Activated CD4-positive, alpha-beta T cell treated with anti-CD3 and anti-CD28 coated beads, Interleukin-2, amount 50 U/mL, for 1 hour (primary cell): ENCODE measurements at places on chromosomes 1 and 21.

- no peak for DNase-seq
Measured at GRCh38 chr1:68174738-68175113, 57.6 kb downstream of the WLS start.

- DNase-seq, result no peak
Measured at GRCh38 chr1:1430992-1431844, 4.3 kb upstream of the VWA1 start.

DNA sequence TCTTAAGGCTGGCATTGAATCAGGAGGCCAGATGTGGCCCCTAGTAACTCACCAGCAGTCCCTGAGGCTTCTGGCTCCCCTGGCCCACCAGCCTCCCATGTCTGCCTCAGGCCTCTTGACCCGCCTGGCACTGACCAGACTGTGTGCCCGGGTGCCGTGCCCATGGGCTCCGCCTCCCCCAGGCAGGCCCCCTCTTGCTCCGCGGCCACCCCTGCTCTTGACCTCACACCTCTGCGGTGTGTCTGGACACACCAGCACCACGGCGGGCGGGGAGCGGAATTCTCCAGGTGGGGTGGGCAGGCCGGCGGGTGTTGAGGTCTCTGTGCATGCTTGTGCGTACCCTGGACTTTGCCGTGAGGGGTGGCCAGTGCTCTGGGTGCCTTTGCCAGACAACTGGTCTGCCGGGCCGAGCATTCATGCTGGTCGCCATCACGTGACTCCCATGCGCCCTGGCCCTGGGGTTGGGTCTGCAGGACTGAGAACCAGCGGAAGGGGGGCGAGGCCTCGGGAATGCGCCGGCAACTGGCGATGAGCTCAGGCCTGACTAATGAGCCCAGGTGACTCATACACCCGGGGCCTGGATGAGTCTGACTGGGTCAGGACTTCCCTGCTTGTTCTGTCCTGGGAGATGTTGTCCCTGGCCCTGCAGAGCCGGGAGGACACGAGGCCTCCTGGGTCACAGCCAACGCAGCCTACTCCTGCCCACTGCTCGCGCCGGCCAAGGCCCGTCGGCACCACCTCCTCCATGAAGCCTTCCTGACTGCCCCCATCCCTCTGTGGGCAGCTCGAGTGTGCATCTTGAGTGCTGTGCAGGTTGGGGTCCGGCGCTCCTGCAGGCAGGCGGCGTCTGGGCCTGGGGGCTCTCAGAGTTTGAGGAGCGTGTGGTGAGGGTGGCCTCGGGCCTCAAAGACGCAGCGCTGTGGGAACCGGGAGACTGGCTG is 22.6 kb downstream of the COL18A1 start:
- no peak for DNase-seq

- DNase-seq, result peak; percentile 9
Measured at GRCh38 chr1:157496121-157496526, 56.2 kb downstream of the FCRL5 start.

GRCh38 chr1:86739648-86740509 is 35.5 kb downstream of the SH3GLB1 start:
- no peak for DNase-seq

GRCh38 chr1:208041505-208041904 is 130.6 kb upstream of the CD34 start:
- DNase-seq, result no peak

DNA sequence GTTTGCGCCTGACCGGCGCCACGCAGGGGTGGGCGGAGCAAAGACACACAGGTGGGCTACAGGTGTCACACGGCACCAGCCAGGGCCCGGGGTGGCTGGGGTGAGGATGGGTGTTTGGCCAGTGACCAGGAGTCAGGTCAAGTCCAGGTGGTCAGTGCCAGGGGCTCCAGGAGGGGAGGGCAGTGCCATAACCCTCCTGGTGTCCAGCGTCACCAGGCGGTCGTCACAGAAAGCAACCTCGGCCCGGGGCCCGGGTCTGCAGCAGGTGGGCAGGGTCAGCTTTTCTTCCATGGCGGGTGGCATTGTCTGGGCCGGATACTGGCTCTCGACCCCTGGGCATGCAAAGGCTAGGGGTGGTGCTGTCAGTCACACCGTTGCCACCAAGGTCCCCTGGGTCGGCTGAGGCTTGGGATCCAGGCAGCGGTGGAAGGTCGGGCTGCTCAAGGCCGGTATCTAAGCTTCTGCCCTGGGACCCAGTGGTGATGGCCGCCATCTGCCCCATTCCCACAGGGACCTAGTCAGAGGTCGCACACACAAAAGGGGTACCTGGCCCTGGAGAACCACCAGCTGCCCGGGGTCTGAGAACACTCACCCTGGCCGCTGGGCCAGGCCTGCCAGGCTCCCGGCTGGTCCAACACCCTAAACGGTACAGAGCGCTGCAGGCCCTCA is 1.8 kb downstream of the FNDC10 start:
- DNase-seq, result no peak

GRCh38 chr1:207145401-207146058 is 41.5 kb downstream of the C4BPA start:
- no peak for DNase-seq

DNA sequence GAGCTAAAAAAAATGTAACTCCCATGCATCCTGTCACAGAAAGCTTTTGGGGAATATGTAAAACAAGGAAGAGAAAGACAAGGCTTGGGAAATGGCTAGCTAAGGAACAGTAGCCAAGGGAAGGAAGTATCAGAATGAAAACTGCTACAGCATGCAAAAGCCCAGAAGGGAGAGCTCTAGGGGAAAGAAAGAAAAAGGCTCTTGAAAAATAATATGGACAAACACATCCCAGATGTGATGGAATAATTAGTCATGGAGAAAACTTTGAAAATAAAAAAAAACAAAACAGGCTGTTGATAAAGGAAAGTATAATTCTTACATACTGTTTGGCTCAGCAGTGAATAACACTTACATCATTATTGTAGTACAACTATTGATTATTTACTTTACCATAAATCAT is 47.9 kb upstream of the VCAM1 start:
- DNase-seq, result no peak

- no peak for DNase-seq
Measured at GRCh38 chr1:90317628-90318027, 322.7 kb downstream of the ZNF326 start.

DNA sequence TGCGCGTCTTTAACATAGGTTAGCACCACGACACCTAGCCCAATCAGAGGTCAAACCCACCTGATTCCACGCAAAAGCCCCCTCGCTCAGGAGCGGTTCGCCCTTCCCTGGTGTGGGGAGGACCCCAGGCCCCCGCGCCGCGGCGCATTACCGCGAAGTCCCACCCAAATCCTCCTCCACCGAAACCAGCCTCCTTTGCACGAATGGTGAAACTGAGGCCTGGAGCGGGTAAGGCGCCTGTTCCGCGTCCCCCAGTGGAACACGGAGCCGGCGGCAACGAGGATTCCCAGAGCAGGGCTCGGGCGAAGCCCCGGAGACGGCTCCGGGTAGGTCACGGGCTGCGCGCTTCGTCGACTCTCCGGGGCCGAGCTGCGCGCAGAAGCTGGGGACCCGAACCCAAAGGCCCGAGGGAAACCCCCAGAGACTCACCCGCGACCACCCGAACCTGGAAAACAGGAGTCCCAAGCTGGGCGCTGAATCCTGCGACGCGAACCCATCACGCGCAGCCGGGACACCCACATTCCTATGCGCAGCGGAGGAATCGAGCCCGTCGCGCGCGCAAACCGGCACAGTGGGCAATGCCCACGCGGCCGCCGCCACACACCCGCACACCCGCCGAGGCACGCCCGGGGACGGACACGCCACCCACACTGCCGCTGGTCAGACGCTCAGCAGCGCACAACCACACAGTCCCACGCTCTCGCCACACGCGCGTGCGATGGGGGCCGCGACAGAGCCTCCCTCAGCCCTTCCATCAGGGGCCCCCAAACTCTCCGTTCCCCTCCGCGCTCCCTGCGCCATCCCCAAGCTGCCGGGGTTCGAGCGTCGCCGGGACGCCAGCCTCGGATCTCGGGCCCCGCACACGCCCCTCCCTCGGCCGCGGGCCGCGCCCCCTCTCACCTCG is 507 bp downstream of the GLIS1 start:
- DNase-seq, result no peak

- DNase-seq, result no peak
Measured at GRCh38 chr1:96360036-96360795, 361.4 kb upstream of the PTBP2 start.

DNA sequence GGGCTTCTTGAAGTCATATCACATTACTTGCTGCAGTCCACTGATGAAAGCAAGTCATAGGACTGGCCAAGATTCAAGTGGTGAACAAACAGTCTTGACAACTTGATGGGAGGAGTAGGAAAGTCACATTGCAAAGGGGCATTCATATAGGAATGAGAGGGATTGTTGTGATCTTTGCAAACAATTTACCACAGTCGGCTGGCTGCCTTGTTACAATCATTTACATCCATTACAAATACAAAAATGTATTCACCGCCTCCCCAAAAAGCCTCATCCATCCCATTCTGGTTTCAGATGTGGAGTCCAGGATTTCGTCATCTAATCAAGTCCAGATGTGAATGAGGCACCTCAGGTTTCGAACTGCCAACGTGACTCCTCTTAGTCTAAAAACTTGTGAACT is 26.8 kb downstream of the GORAB start:
- DNase-seq, result no peak

DNA sequence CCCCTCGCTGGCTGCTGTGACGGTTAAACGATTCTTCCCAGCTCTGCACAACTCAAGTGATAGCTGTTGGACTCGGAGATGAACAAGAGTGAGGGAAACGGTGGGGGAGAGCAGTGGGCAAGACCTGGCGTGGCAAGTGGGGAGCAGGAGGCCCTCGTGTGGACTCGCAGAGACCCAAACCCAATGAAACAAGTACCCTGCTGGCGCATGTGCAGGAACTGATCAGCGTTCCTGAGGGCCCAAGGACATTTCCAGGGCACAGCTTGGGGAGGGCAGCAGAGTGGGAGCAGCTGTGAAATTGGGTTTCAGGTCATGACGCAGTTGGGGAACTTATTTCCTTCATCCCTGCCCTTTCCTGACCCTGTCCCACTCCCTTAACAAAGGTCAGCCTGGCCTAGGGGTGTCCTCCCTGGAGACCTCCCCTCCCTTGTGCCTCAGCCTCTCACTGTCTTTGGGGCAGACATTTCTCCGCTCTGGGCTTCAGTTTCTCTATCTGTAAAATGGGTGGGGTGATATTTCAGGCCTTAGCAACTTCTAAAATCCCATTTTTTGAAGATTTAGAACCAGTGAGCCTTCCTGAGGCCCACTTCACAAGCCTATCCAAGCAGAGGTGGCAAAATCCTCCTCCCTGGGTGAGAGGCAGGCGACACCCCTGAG is 27.9 kb upstream of the ECE1 start:
- DNase-seq, result no peak

DNA sequence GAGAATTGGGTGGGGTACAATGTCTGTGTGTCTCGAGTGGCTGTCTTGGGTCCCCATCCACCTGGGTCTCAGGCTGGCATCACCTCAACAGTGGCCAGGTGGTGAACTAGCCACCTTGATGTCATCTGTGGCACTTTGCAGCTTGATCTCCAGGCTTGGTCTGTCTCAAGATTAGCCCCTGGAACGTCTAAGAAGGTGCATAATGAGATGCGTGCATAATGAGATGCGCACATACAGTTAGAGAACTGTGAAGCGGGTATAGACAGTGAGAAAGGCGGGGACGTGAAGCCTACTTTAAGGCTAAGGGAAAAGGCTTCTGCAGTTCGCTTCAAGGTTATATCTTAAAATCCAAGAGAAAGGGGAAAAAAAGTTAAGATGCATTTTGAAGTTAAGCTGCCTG is 98.7 kb downstream of the WDR4 start:
- no peak for DNase-seq

DNA sequence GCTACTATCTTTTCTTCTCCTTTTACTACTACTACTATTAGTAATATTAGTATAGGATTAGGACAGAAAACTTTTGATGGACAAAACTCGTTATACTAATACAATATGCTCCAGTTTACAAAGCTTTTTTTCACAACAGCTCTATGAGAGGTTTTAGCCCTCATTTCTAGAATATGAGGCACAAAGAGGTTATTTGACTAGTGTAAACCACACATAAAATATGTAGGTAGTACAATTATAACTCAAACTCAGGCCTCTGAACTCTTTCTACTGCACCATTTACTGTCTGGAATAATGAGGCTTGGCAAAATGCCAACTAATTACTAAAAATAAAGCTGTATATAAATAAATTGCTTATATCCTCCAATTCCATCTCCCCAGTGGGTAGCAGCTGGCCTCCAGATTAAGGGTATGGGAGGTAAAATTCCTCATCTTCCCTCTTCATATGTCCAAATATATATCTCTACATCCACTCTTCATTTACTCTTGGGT is 99.9 kb downstream of the LYST start:
- DNase-seq, result no peak

GRCh38 chr1:220321758-220322157 is 49.5 kb upstream of the RAB3GAP2 start:
- DNase-seq, result no peak

DNA sequence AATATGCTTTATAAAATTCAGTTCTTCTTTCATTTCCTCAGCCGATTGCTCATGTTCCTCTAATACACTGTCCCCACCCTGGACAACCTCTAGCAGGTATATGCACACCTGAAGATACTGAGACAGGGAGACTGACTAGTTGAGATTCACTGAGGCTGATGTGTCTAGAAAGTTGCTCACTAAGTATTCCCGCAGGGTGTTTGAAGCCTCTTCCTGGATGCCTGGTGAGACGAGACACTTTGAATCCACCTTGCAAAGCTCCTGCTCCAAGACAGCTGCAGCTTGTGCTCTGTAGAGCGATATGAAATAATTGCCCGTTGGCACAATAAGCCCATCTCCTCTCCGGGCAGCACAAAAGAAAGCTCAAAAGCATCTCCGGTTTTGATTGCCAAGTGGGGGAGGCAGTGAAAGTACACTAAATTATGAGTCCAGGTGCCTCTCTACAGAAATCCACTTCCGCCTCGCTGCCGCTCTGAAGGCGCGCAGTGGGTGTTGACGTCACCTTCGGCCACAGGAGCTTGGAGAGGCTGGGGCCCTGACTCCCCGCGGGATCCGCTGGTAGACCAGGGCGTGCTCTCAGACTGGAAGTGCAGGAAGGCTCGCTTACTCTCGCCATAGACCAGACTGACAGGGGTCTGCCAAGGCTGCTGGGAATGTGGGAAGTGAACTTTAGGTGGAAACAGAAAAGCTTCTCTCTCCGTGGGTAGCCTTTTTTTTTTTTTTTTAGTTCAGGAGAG is 46.3 kb downstream of the GPA33 start:
- peak; percentile 56 for DNase-seq

DNA sequence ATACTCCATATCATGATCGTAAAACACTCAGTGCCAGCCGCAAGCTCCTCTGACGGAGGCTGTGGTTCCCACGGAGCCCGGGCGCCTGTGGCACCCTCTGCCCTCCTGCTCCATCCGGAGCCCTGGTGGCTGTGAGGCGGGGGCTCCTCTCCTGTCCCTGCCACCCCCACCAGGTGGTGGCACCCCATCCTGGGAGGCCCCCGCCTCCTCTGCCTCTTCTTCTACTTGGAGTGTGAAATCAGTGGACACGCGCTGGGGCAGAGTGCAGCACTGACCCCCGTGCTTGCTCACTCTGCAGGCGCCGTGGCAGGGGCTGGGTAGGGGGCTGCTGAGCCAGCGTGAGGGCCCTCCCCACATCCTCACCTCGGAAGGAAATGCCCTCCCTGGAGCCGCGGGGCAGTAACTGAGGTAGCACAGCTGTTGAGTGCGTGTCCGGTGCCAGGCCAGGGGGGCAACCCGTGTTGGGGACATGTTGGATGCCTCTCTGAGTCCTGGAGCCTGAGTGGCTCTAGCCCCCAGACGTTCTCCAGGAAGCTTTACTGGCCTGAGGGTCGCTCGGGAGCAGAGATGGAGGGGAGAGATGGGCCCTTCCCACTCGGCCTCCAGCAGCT is 58.7 kb upstream of the ABCG1 start:
- no peak for DNase-seq
